ENCODE measurements at places on chromosomes 16 and 17.

DNA sequence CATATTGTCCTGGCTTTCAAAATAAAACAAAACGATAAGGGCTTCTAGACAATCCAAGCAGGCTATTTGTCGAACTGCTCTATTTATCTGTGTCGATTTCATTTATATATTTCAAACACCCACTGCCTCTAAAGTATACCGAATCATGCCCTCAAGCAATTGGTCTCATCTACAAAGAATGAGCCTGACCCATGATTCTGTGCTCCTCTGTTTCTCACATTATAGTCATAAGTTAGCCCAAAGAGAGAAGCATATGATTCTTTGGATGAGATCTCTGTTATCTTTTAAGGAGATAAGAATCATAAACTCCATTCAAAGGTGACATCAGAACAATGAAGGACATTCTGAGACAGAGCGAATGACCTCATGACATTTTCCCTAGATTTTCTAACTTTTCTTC is 191.1 kb downstream of the MAP2K6 start:
- DNase-seq: no peak

GRCh38 chr16:1991948-1992703 is 2.4 kb downstream of the SYNGR3 start:
- DNase-seq: peak; percentile 78

DNA sequence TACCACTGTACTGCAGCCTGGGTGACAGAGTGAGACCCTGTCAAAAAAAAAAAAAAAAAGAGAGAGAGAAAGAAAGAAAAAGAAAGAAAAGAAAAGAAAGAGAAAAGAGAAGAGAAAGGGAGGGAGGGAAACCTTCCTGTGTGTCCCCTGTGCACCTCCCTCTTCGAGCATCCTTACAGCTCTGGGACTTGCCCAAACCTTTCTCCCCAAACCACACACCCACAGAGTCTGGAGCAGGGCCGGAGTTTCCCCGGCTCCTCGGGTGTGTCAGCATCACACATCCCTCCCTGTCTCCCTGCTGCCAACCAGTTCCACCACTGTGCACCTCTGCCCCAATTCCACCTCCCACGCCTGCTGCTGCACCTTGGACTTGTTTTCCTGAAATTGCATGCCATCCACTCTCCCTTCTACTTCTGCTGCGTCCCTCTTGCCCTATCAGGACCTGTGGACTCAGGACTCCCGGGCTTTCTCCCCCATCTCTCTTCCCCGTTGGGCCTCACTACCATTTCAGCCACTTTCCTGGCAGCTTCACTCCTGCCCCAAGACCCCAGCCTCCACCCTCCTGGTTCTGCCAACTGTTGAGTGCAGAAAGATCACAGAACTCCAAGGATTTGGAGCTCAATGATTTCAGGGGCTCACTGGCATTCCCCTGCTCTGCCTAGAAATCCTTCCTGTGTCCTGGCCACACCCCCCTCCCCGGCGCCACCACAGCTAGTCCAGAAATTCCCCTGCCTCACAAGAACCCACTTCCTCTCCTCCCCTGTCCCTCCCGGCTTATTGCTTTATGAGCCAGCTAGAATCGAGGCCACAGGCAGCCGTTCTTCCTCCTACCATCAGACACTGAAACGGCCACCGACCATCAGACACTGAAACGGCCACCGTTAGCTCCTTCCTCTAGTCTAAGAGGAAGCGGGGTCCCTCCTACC is 3.7 kb upstream of the CDK3 start:
- DNase-seq: peak; percentile 50

GRCh38 chr17:64448665-64449512 is at the start of gene MILR1:
TSS of gene MILR1 (plus strand) at chr17:64449115. CDS start at chr17:64449169, 54 bp downstream.
- no peak for DNase-seq

GRCh38 chr16:71426880-71427615 is 14.8 kb downstream of the TLE7 start:
- no peak for DNase-seq

- no peak for DNase-seq
Observed at GRCh38 chr16:27764869-27765675, 215.1 kb downstream of the KATNIP start.

- DNase-seq: no peak
Observed at GRCh38 chr17:72603420-72604242, 482.8 kb downstream of the SOX9 start.

GRCh38 chr17:978103-979093 is 1.2 kb downstream of the NXN start:
- DNase-seq: peak; percentile 74

GRCh38 chr16:68644715-68645493 is at the start of gene CDH3:
TSS of gene CDH3 (plus strand) at chr16:68645310. CDS start at chr16:68645380, 70 bp downstream.
- peak; percentile 81 for DNase-seq

GRCh38 chr16:8642146-8642545 is 20.6 kb downstream of the METTL22 start:
- DNase-seq: no peak

DNA sequence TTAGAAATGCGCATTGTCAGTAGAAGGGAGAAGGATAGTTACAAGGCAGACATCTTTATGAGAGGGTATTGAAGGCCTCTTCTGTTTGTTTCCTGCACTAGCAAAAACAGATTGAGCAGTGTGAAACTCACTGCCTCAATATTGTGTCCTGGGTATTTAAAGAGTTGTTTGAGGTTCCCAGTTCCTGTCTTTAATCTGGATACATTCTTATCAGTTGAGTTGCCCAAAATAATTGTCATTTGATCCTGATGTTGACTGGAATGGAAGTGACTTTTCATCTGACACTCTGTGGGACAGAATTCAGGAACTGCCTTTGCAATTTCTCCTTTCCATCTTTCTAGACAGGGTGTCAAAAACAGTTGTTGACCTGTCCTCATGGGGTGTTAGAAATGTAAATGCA is 1.7 kb downstream of the ATP6V0A1 start:
- no peak for DNase-seq

DNA sequence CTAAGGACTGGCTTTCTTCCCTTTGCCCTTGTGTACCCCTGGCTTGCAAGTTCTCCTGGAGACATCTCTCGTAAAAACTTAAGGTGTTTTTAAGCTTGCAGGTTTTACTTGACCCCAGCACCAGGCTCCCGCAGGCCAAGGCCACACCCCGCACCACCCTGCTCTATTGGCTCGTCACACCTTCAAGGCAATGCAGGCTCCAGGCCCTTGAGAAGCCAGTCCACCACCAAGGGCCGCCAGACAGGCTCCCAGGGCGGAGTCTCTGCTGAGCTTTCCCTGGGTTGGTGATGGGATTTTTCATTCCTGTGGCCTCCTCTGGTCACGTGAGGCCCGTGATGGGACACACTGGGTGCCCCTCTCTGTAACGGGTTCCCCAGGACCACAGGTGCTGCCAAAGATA is 9.9 kb downstream of the CSNK1D start:
- no peak for DNase-seq

GRCh38 chr16:68762996-68763756 is 26.1 kb downstream of the CDH1 start:
- DNase-seq: no peak

DNA sequence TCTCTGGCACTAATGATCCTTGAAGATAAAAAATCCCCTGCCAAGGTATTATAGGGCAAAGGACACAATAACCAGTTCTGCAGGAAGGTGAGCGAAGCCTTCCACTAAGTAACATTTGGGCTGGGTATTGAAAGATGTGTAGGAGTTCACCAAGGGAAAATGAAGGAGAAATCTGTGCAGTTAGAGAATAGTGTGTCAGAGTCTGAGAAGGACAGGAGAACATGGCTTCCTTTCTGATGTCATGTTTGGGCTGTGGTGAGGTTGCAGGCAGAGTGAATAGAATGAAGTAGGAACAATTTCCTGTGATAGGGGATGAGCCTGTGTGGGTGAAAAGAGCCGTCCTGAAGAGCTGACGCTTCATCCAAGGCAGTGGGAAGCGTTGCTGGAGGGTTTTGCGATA is 24.1 kb upstream of the CIITA start:
- no peak for DNase-seq

GRCh38 chr17:45833920-45834319 is 10.8 kb upstream of the SPPL2C start:
- DNase-seq: no peak

DNA sequence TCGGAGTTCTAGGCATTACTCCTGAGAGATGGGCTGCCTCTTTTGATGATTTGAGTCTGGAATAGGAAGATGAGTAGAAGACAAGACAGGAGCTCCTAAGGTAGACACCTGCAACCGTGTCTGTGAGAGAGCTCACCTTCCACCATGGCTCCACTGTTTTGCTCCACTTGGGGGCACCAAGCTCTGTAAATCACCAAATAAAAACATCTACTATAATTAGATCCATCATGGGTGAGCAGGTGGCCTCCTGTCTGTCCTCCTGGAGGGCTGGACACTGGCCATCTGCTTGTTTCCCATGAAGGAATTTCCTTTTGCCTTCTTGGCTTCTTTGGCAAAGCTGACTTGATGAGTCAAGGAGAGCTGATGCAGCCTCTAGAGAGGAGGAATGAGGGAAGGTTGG is 179.0 kb downstream of the HAPSTR1 start:
- no peak for DNase-seq

DNA sequence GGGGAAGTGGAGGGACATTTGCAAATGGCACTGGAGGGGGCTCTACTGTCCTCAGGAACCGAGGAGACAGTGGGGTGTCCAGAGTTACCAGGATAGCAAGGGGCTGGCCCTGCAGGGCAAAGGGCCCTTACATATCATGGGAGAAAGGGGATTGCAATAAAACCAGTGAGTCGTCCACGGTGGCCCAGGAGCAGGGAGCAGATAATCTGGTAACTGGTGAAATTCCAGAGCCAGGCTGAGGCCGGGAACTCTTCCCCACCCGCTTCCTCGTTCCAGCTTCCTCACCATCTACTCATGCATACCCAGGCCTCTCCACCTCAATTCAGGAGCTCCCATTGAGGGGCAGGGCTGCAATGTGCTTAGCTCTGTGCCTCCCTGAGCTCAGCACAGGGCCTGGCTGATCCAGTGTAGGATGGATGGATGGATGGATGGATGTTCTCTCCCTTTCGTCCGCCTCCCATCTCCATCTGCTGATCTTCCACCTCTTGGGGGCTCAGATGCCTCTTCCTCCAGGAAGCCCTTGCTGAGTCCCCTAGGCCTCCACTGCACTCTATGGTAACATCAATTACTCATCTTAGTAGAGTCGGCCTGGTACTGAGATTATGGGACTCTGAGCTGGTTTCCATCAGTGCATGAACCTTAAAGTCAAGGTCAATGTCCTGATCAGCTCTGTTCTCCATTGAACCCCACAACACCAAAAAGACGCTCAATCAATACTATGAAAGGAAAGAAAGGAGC is 41.2 kb upstream of the NDRG4 start:
- DNase-seq: no peak

DNA sequence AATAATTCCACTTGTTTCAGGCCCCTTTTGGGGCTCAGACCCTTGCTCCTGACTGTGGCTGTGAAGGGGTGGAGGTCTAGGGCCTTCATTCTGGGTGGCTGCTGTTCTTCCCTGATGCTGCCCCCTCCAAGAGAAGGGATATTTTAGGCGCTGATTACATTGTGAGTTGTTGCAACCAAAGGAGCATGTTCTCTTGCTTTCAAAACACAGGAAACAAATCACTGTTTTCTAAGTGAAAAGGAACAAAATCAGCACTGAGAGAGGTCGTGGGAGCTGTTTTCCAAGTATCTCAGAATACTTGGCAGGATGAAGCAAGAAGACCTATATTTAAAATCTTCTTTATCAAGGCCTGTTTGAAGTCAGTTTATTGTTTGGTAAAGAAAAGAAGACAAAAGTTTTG is 25.3 kb upstream of the SEC14L1 start:
- DNase-seq: no peak

GRCh38 chr16:10326647-10327046 is 59.2 kb upstream of the ATF7IP2 start:
- no peak for DNase-seq

DNA sequence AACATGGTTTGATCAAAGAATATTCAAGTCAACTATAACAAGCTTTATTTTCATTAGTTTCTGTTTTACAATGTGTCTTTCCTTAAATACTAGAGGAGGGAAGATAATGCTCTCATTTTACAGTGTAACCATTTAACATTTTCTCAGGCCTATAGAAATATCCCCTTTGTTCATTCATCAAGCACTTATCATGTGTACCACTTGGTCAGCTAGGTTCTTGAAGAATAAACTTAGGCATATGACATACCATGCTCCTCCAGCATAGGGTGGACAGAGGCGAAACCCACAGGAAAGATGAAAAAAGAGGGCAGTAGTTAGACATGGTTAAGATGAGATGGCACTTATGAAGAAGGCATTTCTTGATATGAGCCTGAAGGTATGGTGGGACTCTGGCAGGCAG is 34.0 kb upstream of the HLF start:
- DNase-seq: no peak

DNA sequence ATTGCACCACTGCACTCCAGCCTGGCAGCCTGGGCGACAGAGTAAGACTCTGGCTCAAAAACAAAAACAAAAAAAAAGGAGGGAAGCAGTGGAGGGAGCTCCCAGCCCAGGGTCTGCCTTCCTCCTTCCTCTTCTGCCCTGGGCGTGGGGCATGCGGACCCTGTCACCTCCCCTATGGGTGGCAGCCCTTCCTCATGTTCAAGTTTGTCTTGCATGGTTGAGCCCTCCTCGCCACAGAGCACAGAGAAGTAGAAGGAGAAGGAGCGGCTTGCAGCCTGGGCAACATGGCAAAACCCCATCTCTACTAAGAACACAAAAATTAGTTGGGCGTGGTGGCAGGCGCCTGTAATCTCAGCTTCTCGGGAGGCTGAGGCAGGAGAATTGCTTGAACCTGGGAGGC is 21.4 kb upstream of the TIMP2 start:
- no peak for DNase-seq

DNA sequence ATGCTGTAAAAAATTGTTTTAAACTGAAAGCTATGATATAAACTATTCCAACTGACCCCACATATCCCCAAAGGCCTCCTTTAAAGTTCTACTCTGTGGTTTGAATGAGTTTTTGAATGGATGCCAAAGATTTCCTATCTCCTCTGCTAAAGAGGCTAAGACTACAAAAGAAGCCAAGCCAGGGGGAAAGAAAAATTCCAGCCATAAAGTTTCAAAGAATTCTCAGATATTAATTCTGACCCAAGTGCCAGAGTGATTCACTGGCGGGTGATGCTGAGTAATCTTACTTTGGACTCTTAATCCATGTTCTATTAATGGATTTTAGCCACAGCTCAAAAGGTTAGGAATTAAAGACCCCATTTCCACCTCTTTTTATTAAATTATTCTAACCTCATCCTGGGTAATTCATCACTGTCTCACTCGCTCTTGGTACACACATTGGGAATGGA is 60.7 kb downstream of the HS3ST3A1 start:
- DNase-seq: no peak

DNA sequence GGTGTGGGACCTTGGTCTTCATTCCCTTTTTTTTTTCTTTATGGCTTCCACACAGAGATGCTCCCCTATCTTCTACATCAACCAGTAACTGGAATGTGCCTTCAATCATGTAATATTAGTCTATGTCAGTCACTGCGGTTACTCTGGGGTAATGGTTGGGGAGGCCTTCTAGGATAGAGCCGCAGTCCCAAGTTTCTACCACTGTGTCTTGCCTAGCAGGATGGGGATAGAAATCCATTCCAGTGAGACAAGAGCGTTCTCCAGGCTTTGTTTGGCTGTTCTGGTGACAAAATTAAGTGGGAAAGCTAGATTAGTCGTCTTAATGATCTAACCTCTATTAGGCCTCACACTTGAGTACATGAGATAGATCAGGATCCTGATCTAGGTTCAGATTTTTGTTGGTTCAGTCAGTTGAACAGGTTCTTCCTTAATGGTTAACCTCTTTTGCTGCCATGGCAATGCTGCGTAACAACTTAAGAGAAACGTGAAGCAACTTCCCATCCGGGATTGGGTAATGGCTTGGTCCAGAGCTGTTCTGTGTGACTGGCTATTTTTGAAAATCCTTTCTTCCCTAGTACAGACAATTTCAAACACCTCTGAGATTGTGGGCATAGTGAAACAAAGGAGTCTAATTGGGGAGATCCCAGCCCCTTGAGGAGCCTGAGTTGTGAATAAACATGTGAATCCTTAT is 8.7 kb downstream of the MSL1 start:
- DNase-seq: no peak

- peak; percentile 90 for DNase-seq
Observed at GRCh38 chr17:4948931-4949320, 596 bp upstream of the PFN1 start.

All from right kidney (tissue), 9 donors.